ENCODE measurements at places on chromosomes 3 and 15. TPM values are rescaled to one million over a fixed set of nuclear protein-coding genes. Genes with fewer than 3 reads are reported as not detected.
A peak's percentile ranks its signal among the peaks of the same experiment; 100 is the strongest.

- DNase-seq, result no peak
- no peaks in the 10 kb centered on the region for H3K36me3 ChIP-seq
- no peaks in the 10 kb centered on the region for H3K27me3 ChIP-seq
- H3K4me1 ChIP-seq, result no peaks in the 10 kb centered on the region
- H3K27ac ChIP-seq, result no peak overlapping the region
- no peak overlapping the region for H3K4me3 ChIP-seq
These were observed 113.4 kb upstream of the LRRFIP2 start for GRCh38 chr3:37287776-37288175.

- H3K27ac ChIP-seq, result no peak overlapping the region
- H3K36me3 ChIP-seq, result no peaks in the 10 kb centered on the region
- no peaks in the 10 kb centered on the region for H3K27me3 ChIP-seq
- no peaks in the 10 kb centered on the region for H3K4me1 ChIP-seq
- no peak for DNase-seq
These were observed 107.4 kb downstream of the KLHL25 start for GRCh38 chr15:85687329-85687728.

DNA sequence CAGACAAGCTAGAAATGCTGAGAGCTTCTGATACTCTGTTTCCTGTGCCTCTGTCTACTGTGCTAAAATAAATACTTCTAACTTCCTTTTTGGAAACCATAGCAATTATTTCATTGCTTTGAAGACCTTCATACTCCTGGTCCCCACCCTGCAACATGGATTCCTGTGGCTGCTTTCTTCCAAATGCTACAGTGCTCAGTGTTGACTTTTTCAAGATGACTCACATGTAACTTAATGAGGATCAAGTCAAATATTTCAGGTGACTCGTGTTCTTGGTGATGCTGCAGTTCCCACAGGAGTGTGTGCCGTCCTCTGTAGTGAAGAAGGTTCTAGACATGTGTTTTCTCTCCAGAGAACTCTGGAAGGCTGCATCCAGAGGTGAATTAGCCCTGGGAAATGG lies 288.6 kb downstream of the CLSTN2 start:
- no peaks in the 10 kb centered on the region for H3K27me3 ChIP-seq
- DNase-seq, result no peak
- H3K27ac ChIP-seq, result no peak overlapping the region

DNA sequence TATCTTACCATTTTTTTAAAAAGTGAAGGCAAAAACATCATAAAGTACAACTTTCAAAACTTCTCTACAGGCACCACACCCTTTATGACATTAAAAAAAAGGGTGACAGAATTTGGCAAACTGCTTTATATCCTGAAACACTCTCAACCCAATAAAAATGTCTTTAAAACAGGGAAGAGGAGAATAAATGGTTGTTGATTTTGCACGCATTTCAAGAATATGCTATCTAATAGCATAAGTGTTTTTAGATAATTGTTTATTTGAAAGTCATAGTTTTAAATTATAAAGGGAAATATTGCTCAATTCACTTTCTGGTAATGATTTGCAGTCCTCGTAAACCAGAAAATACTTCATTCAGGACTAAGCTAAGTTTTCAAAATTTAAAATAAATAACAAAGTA lies 1.7 kb upstream of the PCOLCE2 start:
- H3K27ac ChIP-seq, result no peak overlapping the region
- H3K27me3 ChIP-seq, result no peaks in the 10 kb centered on the region
- DNase-seq, result no peak
- H3K4me1 ChIP-seq, result no peaks in the 10 kb centered on the region
- H3K36me3 ChIP-seq, result no peaks in the 10 kb centered on the region

DNA sequence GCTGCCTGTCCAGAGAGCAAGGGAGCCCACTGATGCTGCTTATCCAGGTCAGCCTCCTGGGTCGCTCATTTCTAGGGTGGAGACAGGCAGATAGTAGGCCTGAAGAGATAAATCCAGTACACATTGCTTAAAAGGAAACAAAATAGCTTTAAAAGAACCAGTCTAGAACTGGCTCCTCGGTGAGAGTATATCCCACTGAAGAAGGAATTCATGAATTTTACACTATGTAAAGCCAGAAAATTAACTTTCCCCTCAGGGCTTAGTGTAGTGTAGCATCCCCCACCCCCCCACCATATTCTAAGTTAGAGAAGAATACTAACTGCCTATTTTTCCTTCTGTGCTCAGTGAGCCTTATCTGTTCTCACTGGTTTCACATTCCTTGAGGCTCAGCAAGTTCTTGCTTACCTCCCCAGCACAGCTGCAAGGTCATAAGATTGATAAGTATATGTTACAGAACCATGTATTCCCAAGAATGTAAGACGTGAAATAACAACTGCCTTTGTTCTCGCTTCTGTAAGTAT lies 30.5 kb upstream of the NOX5 start:
- no peak overlapping the region for H3K4me3 ChIP-seq
- no peaks in the 10 kb centered on the region for H3K4me1 ChIP-seq
- H3K27me3 ChIP-seq, result no peaks in the 10 kb centered on the region
- H3K27ac ChIP-seq, result no peak overlapping the region

DNA sequence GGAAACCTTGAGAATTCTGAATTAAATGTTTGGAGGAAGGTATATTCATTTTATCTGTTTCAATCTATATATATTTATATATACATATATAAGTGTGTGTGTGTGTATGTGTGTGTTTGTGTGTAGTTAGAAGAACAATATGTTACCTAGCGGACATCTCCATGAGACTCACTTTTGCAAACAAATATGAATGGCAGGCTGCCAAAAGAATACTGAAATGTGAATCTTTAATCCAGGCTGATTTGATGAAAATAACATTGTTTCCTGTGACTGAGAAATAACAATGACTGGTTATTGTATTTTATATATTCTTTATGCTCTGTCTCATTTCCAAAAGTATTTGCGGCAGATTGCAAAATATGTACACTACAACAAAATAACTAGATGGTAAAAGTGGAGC lies 255.5 kb upstream of the TGFBR2 start:
- no peaks in the 10 kb centered on the region for H3K27me3 ChIP-seq
- no peak overlapping the region for H3K4me3 ChIP-seq
- no peaks in the 10 kb centered on the region for H3K4me1 ChIP-seq
- no peaks in the 10 kb centered on the region for H3K36me3 ChIP-seq
- H3K27ac ChIP-seq, result no peak overlapping the region

DNA sequence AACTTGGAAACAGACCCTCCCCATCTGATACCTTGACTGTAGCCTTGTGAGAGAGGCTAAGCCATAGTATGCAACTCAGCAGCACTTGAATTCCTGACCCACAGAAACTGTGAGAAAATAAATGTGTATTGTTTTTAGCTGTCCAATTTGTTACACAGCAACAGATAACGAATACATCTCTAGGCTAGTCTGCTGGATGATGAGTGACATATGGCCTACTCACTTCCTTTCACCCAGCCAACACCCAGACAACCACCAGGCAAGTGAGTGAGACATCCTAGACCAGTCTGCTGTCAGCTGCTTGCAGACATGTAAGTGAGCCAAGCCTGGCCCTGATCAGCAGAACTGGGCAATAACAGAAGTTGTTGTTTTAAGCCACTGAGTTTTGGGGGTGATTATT lies 19.2 kb upstream of the SMAD6 start:
- no peak for DNase-seq
- H3K36me3 ChIP-seq, result no peaks in the 10 kb centered on the region
- no peak overlapping the region for H3K27ac ChIP-seq
- peaks cover 7% of the 10 kb centered on the region for H3K4me1 ChIP-seq
- no peaks in the 10 kb centered on the region for H3K27me3 ChIP-seq

GRCh38 chr3:194658477-194659242 lies 13.3 kb downstream of the LSG1 start:
- no peaks in the 10 kb centered on the region for H3K4me1 ChIP-seq
- H3K4me3 ChIP-seq, result no peak overlapping the region
- H3K36me3 ChIP-seq, result no peaks in the 10 kb centered on the region

- DNase-seq, result no peak
- H3K4me1 ChIP-seq, result peaks cover 30% of the 10 kb centered on the region
- H3K27ac ChIP-seq, result peak overlapping the region; percentile 93
- no peak overlapping the region for H3K4me3 ChIP-seq
These were observed 6.8 kb downstream of the ANXA2 start for GRCh38 chr15:60390871-60391501.

DNA sequence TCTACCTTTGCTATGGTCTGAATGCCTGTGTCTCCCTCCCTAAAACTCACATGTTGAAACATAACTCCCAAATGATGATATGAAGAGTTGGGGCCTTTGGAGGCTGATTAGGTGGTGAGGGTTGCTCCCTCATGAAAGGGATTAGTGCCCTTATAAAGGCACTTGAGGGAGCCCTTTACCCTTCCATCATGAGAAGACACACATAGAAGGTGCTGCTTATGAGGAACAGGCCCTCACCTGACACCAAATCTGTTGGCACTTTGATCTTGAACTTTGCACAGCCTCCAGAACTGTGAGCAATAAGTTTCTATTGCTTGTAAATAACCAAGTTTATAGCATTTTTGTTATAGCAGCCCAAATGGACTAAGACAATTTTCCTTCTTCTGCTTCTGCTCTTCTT lies 76.2 kb upstream of the ADAMTS9 start:
- no peaks in the 10 kb centered on the region for H3K36me3 ChIP-seq
- no peak overlapping the region for H3K4me3 ChIP-seq
- H3K27ac ChIP-seq, result no peak overlapping the region
- H3K4me1 ChIP-seq, result peaks cover 4% of the 10 kb centered on the region
- H3K27me3 ChIP-seq, result no peaks in the 10 kb centered on the region

DNA sequence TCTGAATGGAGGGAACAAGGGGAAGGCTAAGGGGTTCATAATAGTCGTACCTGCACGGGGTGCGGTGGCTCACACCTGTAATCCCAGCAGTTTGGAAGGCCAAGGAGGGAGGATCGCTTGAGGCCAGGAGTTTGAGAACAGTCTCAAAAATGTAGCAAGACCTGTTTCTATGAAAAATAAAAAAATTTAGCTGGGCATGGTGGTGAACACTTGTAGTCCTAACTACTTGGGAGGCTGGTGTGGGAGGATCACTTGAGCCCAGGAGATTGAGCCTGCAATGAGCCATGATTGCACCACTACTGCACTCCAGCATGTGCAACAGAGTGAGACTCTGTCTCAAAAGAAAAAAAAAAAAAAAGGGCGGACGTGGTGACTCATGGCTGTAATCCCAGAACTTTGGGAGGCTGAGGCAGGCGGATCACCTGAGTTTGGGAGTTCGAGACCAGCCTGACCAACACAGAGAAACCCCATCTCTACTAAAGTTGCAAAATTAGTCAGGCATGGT lies 17.9 kb upstream of the HDAC11 start:
- H3K27me3 ChIP-seq, result no peaks in the 10 kb centered on the region
- H3K27ac ChIP-seq, result no peak overlapping the region
- no peaks in the 10 kb centered on the region for H3K36me3 ChIP-seq
- no peak overlapping the region for H3K4me3 ChIP-seq
- H3K4me1 ChIP-seq, result no peaks in the 10 kb centered on the region

DNA sequence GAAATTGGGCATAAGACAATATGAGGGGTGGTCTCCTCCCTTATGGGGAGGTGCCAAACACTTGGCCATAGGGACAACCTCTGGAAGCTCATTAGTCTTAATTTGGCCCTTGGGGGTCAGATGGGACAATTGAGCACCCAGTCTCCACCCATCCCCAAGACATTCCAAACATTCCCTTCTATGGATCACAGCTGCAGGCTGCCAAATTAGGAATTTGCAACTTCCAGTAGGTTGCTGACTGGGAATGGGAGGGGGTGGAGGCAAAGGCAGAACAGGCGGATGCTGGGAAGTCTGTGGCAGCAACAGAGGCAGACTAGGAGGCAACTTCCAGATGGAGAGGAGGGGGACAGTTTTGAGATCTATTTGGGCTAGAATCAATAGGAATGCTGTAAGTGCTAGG lies 1.4 kb upstream of the PDHB start:
- no peaks in the 10 kb centered on the region for H3K27me3 ChIP-seq
- H3K36me3 ChIP-seq, result peaks cover 6% of the 10 kb centered on the region
- no peak overlapping the region for H3K4me3 ChIP-seq
- H3K4me1 ChIP-seq, result no peaks in the 10 kb centered on the region
- H3K27ac ChIP-seq, result no peak overlapping the region
- DNase-seq, result no peak

- H3K27ac ChIP-seq, result no peak overlapping the region
- no peak overlapping the region for H3K4me3 ChIP-seq
- no peaks in the 10 kb centered on the region for H3K4me1 ChIP-seq
- H3K36me3 ChIP-seq, result no peaks in the 10 kb centered on the region
These were observed 11.0 kb downstream of the CRTC3 start for GRCh38 chr15:90540768-90541167.

DNA sequence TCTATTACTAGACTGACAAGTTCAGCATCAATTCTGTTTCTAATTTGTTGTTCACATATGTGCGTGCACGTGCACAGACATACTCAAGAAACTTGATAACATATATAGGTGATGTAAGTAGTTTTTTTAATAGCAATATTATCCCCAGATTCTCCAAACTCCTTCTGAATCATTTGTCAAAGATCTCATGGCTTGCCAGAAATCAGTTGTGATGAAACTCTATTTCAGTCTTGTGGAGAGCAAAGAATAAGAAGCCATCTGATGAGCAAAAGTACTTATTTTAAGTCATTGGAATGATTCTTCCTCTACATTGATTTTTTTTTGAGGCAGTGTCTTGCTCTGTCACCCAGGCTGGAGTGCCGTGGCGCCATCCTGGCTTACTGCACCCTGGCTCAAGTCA lies 167.0 kb upstream of the TBL1XR1 start:
- H3K4me1 ChIP-seq, result peaks cover 12% of the 10 kb centered on the region
- DNase-seq, result no peak
- H3K4me3 ChIP-seq, result no peak overlapping the region
- no peak overlapping the region for H3K27ac ChIP-seq
- H3K27me3 ChIP-seq, result no peaks in the 10 kb centered on the region

DNA sequence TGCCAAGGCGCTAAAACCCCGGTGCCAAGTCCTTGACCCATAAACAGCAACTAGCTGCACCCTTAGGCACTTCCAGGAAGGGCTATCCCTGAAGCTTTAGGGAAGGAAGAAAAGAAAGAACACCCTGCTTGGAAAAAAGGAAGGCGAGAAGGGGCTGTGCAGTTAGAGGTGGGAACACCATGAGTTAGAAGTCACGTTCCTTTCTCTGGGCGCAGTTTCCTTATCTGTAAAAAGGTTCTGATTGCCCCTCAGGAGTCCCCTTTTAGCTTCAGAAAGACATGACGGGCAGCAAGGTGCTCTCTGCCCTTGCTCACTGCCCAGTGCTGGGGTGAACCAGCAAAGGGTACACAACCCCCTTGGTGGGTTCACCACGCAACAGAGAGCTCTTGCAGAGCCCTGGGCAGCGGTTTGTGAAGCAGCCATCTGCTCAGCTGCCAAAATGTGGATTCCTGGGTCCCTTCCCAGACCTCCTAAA lies 798 bp downstream of the GCHFR start:
- peak overlapping the region; percentile 81 for H3K27ac ChIP-seq
- H3K27me3 ChIP-seq, result no peaks in the 10 kb centered on the region
- no peaks in the 10 kb centered on the region for H3K36me3 ChIP-seq
- peak overlapping the region; percentile 35 for H3K4me3 ChIP-seq
- peaks cover 17% of the 10 kb centered on the region for H3K4me1 ChIP-seq

The CCDC54 gene
- not detected for total RNA-seq

The RTP4 gene
- total RNA-seq, result 2.7 TPM

The HRH1 gene
- total RNA-seq, result 0.50 TPM

The CD86 gene
- total RNA-seq, result 1.2 TPM

The CKMT1B gene
- 18.9 TPM for total RNA-seq

The LRRN1 gene
- 58.4 TPM for total RNA-seq

The RYR3 gene
- total RNA-seq, result 0.41 TPM

The AADACL2 gene
- total RNA-seq, result not detected

All from prostate gland (tissue), 2 donors.